H9 (cell line): ENCODE measurements at places on chromosomes 2 and 18.

DNA sequence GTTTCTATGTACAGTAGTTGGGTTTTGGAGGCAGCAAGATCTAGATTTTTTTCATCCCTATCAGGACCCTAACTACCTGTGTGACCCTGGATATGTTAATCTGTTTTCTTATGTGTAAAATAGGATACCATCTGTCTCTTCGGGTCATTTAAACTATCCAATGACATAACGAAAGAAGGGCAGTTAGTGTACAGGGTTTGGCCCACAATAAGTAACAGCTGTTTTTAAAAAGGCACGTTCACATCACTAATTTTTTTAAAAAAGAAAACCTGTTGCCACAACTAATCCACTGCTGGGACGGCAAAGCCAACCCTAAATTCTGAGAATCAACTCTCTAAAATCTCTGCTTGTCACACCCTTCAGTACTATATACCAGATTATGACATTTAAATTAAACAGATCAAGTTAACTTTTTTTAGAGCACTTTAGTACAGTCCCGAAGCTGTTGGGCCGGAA is 869 bp downstream of the USP40 start:
- no peak for DNase-seq

DNA sequence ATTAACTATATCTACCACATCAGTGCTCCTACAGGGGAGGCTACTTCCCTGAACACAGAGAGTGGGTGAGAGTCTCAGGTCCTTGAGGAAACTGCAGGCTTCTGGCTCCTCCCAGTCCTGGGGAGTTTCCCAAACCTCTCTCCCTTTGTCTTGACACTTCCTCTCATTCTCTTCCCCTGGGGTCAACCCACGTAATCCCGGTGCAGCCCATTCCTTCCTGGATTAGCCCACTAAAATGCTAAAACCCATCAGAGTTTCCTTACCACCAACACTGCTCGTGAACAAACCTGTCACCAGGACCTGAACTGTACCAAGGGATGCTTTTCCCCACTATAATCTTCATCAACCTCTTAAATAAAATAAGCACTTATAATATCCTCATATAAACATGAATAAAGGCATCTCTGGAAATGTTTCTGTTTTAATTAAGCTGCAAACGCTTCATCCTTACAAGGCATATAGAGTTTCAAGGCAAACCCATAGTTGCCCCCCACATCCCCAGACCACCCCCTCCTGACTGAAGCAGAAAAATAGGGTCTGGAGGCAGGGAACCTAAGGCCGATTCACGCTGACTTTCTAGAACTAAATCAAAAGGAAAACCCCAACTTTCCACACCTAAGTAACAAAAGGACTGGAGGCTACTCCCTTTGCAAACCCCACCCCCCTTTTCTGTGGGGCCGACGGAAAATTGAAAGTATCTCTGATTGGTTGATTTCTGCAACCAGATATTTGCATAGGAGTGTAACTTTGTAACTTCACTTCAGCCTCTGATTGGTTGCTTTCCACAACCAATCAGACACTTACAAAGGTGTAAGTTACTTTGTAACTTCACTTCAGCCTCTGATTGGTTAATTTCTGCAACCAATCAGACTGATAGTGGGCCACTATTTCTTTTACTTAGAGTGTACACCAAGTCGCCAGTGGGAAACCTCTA is 19.0 kb downstream of the TMSB10 start:
- DNase-seq = peak; percentile 67

- no peak for DNase-seq
Measured at GRCh38 chr18:10400534-10401307, 53.7 kb upstream of the APCDD1 start.

GRCh38 chr2:44763275-44763782 is 178.2 kb upstream of the SIX3 start:
- DNase-seq = no peak

GRCh38 chr2:15799432-15799827 is 140.9 kb upstream of the MYCN start:
- DNase-seq = no peak
